GM12865 (cell line): ENCODE measurements at places on chromosomes 6 and 20.

GRCh38 chr20:37395410-37395797 lies 49.5 kb downstream of the SRC start:
- no peak for DNase-seq

GRCh38 chr6:97460394-97461080 lies 177.5 kb upstream of the MMS22L start:
- DNase-seq: no peak

GRCh38 chr6:106356378-106356777 lies 4.1 kb upstream of the CRYBG1 start:
- DNase-seq: no peak

- no peak for DNase-seq
These were observed 1.9 kb downstream of the TCFL5 start for GRCh38 chr20:62859721-62860120.

GRCh38 chr20:41984031-41984430 lies 365.9 kb upstream of the CHD6 start:
- peak; percentile 32 for DNase-seq

GRCh38 chr6:135567375-135568083 lies 70.0 kb upstream of the AHI1 start:
- DNase-seq: no peak

- DNase-seq: no peak
These were observed 258.0 kb downstream of the ATXN1 start for GRCh38 chr6:16503241-16503775.

- DNase-seq: no peak
These were observed 38.1 kb downstream of the GSTA2 start for GRCh38 chr6:52725143-52725534.

- no peak for DNase-seq
These were observed 236.1 kb downstream of the TSHZ2 start for GRCh38 chr20:53208110-53208832.

DNA sequence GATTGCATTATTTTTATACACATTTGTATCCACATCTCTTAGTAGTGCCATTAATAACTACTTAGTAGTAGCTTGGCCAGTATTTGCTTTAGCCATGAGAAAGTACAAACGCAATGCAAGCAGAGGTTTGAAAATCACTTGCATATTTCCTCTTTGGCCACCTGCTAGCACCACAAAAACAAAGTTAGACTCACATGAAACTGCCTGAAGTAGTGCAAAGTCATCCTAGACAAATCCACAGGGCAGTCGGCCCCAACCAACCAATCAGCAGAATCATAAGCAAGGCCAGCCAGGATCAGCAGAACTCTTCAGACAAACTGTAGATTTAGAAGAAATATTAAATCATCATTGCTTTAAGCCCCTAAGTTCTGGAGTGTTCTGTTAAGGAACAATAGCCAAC lies 135.2 kb upstream of the VGLL2 start:
- DNase-seq: no peak

DNA sequence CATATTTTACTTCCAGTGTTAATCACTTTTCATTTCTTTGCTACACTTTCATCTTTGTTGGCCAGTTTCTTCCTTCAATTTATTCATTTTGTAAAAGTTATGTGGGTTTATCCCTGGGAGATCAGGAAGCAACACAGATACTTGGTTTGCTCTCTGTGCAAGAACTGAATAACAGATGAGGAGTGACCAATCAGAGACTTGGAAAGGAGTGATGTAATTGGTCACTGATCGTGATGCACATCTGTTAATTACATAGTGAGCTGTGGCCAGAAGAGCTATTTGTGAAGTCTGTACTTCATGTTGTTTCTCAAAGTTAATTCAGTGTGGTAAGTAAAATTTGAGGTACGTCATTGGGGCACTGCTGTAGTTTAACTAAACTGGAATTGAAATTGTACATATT lies 21.3 kb downstream of the ANKRD6 start:
- no peak for DNase-seq

GRCh38 chr20:63741676-63742380 lies 2.3 kb downstream of the SLC2A4RG start:
- DNase-seq: no peak

- DNase-seq: no peak
These were observed 78.7 kb downstream of the TMEM170B start for GRCh38 chr6:11616200-11616611.

- peak; percentile 96 for DNase-seq
These were observed 32.9 kb upstream of the LGSN start for GRCh38 chr6:63352544-63353285.

DNA sequence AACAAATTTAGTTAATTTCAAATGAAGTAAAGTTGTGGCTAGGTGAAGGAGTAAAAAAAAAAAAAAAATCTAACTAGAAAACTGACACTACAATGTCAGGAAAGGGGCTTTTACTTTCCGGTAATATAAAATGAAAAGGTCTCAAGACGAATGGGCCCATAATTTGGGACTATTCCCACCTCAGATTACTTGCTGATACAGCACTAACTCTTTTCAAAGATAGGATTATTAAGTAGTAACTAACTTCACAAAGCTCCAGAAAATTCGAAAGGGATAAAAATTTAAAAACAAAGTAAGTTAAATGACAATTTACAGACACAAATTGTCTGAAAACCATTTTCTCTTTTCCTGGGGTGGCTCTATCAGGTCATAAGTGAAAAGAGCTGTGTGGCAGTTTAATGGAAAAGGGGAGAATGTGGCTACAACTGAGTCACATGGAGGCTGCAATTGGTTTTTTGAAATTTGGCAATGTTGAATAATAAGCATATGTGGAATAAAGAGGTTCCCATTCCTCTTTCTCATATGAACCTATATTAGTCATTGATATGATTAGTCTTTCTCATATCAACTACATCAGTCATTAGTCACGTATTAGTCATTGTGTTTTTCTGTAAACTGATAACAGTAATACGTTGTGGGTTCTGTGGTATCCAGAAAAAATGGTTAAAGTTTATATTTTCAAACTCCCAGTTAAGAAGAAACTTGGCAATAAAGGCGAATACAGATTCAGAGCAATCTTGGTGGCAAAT lies 78.0 kb downstream of the RWDD2A start:
- DNase-seq: no peak

GRCh38 chr20:46331611-46332361 lies 23.5 kb upstream of the CDH22 start:
- DNase-seq: no peak

- no peak for DNase-seq
These were observed 67.8 kb upstream of the ADGRF4 start for GRCh38 chr6:47630587-47630986.

GRCh38 chr6:21707524-21708319 lies 114.2 kb downstream of the SOX4 start:
- DNase-seq: no peak

DNA sequence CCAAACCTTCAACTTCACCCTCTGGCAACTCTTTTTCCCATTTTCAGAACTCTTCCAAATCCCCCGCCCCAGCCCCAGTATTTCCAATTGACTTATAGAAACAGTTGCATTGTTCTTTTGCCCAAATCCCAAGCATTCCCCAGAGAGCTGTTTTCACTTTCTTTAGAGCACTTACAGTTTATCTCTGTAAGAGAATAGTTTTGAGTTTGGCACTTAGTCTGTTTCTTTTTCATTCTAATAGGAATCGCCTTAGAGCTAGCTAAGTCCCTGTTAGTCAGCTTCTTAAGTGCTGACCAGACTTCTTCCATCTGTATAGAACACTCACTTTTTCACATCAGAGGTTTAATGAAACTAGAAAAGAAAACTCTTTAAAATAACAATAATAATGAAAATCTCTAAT lies 374.2 kb upstream of the FLRT3 start:
- no peak for DNase-seq

- peak; percentile 37 for DNase-seq
These were observed 1.4 kb downstream of the DEFB132 start for GRCh38 chr20:258963-259362.

- DNase-seq: peak; percentile 17
These were observed 39.2 kb upstream of the CENPW start for GRCh38 chr6:126300735-126301134.

DNA sequence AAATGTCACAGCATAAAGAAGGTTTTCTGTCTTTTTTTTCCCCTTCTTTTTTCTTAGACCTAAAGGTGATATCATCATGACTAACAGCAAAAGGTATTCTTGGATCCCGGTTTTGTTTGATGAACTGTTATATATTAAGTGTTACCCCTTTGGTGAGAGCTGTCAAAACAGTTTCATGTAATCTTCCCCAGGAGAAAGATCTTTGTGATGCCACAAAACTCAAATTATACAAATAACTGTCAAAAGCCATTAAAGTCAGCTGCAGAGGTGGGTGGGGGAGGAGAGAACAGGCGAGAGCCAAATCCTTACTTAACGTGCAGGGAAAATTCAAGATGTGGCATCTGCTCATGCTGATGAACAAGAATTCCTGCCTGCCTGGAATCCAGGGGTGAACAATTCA lies 258.2 kb downstream of the BMP7 start:
- no peak for DNase-seq

GRCh38 chr6:72272958-72273357 lies 348.9 kb upstream of the KCNQ5 start:
- no peak for DNase-seq

DNA sequence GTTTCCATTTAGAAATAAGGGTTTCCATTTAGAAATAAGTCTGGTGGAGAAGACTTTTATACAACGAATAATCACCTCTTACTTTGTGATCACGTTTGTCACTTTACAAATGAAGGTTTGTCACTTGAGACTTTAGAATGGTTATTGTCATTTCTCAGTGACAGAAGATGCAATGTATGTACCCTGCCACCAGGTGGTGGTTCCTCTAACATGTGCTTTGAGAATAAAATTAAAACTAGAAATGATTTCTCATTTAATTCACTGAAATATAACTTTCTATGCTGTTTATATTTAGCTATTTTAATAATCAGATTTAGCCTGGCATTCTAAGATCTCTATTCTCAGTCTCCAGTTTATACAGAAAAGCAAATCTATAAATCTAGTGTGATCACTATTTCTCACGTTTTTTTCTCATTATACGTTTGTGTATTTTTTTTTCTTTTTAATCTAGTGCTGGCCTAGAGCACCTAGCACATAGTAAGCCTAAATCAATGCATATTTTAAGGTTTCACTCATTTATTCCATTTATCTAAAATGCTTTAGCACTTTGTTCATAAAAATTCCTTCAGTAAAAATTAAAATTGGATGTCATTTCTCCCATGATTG lies 57.4 kb upstream of the TFAP2D start:
- peak; percentile 20 for DNase-seq

- no peak for DNase-seq
These were observed 40.8 kb downstream of the SMAP1 start for GRCh38 chr6:70708448-70708847.

DNA sequence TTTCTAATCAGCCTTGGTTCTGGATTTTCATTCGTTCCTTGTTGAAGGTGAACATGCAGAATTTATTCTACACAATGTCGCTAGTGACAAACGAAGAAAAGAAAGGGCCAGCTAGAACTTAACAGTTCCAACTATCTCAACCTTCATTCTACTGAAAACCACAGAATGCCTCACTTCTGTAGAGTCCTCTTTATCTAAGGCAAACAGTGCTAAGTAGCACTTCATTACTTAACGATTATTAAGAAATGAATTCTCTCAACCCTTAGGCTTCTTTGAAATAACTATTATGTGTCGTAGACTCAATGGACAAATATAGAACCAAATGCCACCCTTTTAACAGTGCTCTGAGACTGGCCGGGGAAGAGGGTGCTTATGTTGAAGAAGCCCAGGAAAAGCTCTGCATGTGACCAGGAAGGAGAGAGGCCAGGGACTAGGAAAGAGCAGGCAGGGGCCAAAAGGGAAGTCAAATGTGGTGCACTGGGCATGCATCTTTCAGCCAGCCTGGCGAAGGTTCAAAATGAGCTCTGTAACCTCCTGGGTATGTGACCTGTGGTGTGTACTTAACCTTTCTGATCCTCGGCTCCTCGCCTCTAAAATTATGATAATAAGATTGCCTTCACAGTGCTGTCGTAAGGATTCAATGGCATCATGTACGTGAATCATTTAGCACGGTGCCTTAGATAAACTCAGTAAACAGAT lies 55.4 kb upstream of the BMP2 start:
- DNase-seq: no peak

DNA sequence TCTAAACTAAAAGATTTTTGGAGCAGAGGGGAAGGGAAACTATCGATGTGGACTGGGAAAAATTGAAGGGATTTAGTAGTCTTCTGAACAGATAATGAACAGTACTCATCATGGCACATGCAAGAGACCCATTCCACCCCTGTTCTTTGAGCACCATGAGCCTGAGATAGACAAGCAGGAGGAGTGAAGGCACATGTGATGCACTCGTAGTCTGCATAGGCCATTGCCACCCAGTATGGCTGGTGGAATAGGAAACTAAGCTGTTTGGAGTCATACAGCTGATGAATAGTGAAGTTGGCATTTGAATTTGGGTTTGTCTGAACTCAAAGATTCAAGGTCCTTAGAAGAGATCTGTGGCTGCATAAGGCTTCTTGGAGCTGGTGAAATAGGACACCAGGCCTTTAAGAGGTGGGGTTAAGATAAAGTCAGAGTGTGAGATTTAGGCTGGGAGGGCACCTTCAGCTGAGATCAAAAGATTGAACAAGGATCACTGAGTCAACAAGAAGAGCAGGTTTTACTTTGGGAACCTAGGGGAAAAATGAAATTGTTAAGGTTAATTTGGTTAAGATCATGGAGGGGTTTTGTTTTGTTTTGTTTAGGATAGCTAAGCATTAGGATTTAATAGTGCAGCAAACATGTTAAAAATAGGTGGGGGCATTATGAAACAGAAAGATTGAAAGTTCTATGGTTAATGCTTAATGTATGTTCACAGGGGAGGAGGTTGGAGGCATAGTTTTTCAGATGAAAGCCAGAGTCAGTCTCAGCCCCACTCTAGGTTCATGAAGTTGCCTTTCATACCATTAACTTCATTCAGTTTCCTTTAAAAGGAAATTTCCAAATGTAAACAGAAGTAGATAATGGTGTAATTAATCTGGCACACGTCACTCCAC lies 148.8 kb downstream of the ARID1B start:
- DNase-seq: peak; percentile 45

GRCh38 chr20:57844626-57845596 lies 135.1 kb upstream of the PMEPA1 start:
- DNase-seq: no peak

DNA sequence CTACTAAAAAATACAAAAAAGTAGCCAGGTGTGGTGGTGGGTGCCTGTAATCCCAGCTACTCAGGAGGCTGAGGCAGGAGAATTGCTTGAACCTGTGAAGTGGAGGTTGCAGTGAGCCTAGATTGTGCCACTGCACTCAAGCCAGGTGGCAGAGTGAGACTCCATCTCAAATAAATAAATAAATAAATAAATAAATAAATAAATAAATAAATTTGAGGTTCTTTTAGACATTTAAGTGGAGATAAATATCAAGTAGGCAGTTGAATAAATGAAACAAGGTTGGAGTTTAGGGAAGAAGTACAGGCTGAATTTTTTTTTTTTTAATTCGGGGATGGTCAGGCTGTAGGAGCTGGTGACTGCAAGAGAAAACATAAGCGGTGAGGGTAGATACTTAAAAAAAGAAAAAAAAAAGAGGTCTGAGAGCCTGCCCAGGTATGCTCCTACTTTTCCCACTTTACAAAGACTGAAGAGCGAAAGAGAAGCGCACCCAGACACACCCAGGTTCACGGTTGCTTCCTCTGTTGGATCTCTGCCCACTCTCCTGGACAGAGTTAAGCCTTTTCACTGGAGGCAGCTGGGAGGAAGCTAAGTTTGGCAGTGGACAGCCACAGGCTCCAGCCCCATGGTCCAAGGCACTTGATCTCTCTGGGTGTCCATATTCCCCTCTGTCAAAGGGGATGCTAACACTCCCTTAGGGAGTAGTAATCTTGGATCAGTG lies 100.9 kb upstream of the PRDM1 start:
- DNase-seq: no peak

- DNase-seq: no peak
These were observed 19.2 kb downstream of the TSPYL4 start for GRCh38 chr6:116234689-116235088.

- DNase-seq: no peak
These were observed 20.7 kb downstream of the ABHD12 start for GRCh38 chr20:25369971-25370370.
